ENCODE measurements at places on chromosomes 7 and 10.

DNA sequence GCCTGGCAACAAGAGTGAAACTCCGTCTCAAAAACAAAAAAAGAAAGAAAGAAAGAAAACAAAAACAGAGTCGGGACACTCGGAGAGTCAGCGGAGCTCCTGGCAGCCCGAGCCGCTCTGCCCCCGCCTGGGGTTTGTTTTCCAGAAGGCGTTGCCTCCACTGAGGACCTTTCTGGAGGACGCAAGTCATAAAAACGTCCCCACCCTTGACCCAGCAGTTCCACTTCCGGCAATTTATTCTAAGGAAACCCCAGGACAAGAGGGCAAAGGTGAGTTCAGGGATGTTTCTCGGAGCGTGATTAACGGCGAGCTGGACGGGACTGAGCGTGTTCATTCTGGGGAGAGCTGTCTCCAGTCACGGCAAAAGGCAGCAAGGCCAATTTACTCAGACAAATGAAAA is 27.0 kb upstream of the SUN1 start:
- no peak for DNase-seq

DNA sequence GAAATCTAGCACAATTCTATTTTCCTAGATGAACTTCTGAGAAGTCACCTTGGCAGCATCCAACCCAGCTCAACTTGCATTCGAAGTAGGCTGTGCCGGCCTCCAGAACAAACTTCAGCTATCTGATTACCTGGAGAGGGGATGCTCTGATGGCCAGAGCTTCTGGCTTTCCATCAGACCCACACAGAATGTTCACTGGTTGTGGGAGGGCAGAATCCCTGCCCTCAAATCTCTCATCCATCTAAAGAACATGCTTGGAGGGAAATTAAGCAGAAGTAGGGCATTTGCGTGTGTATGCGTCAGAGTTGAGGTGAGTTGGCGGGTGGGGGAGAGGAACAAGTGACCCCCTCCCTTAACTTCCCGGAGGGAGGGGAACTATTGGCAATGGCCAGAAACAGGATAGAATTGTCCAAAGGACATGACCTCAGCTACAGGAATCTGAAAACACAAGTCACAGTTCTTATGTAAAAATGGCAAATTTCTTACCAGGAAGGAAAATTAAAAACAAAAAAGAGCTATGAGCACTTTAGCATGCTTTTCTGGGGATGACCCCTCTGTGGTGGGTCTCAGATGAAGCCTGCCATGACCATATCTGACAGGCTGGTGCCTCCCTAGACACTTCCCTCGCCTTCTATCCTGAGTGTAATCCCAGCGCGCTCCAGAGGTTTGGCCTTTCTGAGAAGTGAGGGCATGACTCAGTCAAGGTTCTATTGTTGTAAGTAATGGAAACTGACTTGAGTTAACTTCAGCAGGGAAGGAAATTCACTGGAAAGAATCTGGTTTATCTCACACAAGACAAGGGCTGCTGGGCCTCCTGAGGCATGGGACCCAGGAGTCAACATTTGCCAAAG is 278.8 kb downstream of the RPS24 start:
- DNase-seq: no peak

DNA sequence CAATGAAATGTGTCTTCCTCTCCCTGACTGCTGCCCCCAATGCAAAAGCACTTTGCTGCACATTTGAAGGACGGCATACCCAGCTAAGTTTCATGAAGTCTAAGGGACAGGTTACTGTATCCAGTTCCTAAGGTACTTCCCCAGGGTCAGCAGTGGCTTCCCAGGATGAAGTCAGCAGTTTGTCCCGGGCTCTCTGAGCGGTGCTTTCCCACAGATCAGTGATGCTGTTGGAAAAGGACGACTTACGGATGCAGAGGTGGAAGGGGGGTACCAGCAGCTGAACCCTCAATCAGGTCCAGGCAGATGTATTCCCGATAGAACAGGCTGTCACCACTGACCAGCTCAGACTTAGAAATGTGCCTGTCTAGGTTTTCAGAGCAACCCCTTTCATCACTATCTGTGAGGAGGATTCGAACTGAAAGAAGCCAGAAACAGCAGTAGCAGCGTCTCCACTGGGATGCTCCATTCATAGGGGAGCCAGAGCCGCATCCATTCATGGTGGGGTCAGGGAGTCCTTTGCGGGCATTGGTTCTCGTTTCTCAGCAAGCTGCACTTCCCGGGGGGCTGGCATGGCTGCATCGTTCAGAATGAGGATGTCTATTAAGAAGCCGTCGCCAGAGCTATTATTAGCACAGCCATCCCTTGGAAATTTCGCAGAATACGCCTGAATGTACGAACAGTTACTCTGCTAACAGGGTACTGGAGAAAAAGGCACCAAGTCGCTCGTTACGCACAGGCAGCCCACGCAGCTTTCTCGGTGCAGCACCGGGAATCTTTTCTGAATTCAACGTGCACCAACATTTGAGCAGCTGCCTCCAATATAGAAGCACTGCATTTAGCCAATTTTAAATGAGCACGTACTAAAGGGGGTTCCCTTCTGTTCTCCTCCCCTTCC is 303.7 kb downstream of the PRPF18 start:
- no peak for DNase-seq

DNA sequence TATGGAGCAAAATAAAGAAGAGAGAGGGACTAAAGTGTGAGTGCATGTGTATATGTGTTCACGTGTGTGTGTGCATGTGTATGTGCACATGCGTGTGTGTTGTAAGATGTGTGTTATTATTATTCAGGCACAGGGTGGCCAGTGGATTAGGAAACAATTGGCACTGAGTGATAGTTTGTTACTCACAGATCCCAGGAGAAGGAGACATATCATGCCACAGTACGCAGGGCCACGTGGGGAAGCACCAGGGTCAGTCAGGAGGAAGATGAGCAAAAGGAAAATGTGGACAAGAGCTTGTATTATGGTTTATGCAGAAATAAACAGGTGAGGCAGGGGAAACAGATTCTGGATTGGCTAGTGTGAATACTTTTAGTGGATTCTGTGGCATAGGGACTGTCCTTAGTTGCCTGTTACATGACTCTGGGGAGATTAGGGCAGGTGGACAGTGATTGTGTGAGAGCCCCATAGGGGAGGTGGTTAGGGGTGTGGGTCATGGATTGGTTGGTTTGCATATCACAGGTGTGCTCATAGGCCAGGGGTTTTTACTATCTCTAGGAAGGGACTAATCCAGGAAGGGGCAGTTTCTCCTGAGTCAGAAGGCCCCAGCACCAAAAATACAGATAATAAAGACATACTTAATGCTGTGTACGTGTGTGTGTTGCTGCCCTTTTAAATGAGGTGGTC is 90.0 kb downstream of the PLXDC2 start:
- DNase-seq: no peak

DNA sequence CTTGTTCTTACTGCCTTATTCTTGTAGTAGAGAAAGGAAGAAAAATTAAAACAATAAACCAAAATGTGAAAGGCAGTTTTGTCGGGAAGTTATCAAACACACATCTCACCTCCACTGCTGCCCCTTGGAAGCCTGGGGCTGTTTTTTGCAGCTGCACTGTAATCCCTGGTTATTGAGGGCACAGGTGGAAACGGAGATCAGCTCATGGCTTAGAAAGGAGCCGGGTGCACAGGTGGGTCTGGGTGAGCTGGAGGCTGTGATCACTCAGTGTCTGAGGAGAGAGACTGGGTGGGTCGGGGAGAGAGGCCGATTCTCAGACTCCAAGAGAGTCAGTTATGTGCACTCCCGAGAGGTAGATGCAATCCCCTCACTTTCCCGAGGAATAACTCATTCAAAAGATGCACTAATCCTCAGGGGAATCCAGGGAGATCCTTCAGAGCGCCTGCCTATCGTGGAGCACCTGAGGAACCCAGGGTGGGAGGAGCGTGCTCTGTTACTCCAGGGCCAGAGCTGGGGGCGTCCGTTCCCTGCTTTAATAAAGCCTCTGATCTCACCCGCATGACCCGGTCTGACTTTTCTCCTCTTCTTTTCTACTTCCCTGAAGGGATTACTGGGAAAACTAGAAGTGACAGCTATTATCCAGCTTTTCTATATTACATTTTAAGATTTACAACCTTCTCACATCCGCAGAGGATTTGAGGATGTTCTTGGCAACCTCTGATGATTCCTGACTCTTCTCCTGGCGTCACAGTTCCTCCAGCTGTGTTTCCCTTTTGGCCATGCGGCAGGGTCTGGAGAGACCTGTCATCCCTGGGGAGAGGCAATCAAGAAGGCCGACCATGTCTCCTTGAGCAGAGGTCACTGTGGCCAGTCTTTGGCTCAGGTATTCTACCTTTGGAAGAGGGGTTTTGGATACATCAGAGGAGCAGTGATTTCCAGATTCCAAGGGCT is 82.1 kb downstream of the CAMK1D start:
- DNase-seq: no peak

- no peak for DNase-seq
These were observed 115.1 kb upstream of the NPS start for GRCh38 chr10:127434006-127434405.

DNA sequence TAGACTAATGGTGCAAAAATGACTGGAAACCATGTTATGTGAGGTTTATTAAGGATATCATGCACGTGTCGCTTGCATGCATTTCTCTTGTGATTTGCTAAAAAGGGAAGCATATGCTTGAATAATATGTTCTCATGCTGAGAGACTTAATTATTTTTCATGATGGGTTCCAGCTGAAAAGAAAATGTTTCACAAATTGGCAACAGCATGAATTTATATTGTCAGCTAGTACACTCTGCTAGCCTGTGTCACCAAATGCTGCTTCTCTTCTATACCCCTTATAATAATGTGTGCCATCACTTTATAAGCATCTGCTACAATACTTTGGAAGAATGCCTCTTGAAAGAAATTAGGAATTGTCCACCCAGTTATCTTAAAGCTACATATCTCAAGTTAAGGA is 63.0 kb downstream of the GNAI1 start:
- no peak for DNase-seq

- no peak for DNase-seq
These were observed 11.7 kb downstream of the STAM start for GRCh38 chr10:17655567-17656146.

DNA sequence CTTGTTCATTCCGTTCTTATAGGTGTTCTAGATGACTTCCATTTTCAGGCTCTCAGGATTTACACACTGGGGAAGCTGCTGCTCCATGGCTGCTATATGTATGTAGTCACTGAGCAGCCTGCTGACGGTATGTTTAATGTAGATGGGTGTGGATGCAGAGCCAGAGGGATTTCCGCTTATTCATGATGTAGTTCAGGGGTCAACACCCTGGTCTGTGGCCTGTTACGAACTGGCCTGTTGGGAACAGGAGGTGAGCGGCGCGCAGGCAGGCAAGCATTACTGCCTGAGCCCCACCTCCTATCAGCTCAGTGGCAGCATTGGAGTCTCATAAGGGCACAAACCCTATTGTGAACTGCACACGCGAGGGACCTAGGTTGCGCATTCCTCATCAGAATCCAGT is 33.9 kb downstream of the DNAJB6 start:
- no peak for DNase-seq

- no peak for DNase-seq
These were observed 61.5 kb downstream of the FZD1 start for GRCh38 chr7:91325726-91326125.

DNA sequence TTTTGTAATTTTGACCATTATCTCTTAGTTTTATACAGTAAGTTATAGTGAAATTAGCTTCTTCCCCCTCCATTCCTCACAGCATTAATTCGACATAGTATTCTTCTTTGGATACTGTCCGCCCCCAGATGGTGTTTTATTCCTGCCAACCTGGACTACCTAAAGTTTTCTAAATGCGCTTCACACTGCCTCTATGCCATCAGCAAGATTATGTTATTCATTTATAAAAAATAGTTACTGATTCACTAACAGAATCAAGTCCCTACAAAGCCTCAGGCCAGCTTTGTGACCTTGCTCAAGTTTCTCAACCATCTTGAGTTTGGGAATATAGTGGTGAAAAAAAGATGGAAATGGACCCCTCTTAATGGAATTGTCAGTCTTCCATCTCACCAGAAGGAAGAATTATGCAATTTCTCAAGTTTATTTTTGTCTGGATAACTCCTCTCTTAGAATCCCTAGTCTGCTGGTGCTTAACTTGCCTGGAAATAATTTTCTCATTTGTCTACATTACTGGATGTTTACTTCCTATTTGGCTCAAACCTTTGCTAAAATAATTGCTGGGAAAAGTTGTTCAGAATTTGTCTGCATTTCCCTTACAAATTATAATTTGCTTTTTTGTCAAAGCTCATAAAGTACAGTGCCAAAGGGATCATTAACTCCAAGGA is 16.7 kb upstream of the FGL2 start:
- DNase-seq: no peak

DNA sequence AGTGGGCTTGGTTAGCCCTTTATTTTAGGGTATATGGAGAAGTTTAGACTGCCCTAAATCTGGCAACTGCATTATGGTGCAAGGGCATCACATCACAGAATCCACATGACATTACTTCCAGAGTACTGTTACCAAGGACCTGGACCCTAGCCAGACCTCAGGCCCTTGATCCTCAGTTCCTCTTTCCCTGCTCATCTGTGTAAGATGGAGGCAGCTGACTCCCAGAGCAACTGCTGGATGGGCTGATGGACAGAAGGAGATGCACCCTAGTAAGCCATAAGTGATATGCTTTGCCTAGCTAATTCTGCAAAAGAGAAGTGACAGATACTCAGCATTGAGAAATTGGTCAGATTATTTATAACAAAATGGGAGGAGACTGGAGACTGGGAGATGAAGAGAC is 131.7 kb downstream of the DYNC1I1 start:
- no peak for DNase-seq

GRCh38 chr7:84801396-84801795 is 385.5 kb downstream of the SEMA3D start:
- no peak for DNase-seq

DNA sequence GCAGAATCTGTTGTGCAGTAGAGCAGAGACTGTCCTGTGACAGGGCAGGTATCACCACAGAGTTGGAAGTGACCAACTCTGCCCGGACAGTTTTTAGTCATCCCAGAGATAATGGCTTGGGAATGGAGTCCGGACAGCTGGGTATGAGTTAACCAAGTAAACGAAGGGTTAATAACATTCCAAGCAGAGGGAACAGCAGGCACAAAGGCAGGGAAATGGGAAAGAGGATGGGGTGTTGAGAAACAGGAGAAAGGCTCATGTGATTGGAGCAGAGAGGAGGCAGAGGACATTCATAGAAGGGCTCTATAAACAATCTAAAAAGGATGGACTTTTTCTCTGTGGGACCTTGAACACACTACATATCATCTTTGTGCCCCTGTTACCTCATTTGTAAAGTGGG is 132.2 kb upstream of the YAE1 start:
- no peak for DNase-seq

DNA sequence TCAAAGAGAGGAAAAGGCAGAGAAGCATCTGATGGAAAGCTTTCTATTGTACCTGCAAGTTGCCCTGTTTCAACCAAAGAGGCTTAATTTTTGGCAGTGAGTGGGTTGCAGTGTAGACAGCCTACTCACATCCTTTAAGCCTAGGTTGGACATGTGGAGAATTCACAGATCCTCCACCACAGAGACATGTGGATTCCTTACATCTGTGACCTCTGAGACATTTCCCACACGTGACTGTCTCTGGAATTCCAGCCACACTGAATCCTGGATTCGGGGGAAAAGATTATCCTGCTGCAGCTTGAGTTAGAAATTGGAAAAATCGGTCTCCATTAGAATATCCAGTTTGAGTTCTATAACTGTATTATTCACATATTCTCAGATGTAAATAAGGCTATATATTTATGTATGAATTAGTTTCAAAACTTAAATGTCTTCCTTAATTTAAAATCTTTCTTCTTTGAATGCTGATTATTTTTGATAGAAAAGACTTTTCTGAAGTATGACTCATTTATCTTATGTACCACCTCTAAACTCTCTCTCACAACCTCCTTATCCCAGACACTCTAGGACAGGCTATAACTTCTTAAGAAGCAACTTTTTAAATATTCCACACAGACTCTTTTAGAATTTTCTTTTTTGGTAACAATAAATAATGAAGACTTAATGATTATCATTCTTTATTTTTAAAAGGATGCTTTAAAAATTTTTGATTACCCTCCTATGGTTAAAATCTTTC is 123.3 kb downstream of the TWIST1 start:
- no peak for DNase-seq

Measured in activated naive CD4-positive, alpha-beta T cell (primary cell).